Left lobe of liver (tissue), 2 donors: ENCODE measurements at places on chromosomes 1 and 21.

DNA sequence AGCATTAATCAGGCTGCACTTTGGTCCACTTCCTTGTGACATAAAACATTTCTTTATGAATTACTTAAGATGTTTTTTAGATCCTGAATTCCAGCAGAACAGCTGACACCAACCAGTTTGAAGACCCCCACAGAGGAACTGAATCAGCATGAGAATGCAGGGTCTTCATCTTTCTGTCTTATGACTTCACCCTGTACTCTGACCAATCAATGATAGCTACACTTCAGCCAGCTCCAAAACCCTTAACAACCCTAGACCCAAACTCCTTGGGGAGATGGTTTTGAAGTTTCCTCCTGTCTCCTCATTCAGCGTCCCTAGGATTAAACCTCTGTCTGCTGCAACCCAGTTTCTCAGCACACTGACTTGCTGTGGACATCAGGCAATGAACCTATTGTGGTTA lies 175.0 kb downstream of the CTH start:
- no peak for DNase-seq

- DNase-seq, result no peak
Observed at GRCh38 chr1:208475951-208476845, 232.0 kb upstream of the PLXNA2 start.

DNA sequence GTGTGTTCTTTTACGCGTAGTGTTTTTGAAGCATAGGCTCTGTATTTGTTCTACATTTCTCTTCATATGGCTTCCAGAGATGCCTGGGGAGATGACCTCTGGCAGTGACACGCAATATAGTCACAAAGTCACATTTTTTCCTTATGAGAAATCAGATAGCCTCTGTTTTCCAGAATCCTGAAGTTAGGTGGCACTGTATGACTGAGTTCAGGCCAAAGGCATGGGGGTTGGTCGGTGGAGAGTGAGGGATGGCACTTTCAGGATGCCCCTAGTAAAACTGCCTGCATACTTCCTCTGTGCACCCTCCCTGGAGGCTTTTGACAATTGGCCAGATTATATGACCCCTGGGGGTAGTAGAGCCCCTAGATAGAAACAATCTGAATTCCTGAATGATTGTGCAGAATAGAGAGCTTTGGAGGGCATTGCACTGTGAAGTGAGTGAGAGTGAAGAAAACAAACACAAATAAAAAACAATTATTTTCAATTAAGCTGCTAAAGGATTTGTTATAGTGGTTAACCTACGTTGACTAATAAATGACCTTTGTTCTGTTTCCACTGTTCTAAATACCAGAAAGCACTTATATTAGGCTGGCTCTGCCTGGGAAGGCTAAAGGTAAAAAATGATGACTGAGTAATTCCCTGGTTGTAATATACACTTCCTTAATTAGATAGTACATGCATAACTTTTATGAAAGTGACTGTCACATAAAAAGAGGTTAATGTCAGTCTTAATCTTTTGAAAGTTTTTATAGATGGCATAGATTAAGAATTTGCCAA lies 1660.8 kb downstream of the PLA2G4A start:
- no peak for DNase-seq

DNA sequence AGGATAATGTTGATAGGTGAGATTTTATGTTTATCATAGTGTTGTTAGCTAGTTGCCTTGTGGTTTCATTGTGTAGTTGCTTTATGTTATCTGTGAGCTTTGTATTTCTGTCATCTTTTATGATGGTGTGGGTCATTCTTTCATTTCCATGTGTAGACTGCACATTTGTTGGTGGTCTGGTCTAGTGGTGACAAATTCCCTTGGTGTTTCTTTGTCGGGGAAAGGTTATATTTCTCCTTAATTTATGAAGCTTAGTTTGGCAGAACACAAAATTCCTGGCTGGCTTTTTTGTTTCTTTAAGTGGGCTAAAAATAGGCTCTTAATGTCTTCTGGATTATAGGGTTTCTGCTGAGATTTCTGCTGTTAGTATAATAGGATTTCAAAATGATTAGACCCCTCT lies 347.2 kb upstream of the ADAMTS5 start:
- DNase-seq, result no peak

GRCh38 chr21:17578162-17578561 lies 34.5 kb downstream of the BTG3 start:
- no peak for DNase-seq

DNA sequence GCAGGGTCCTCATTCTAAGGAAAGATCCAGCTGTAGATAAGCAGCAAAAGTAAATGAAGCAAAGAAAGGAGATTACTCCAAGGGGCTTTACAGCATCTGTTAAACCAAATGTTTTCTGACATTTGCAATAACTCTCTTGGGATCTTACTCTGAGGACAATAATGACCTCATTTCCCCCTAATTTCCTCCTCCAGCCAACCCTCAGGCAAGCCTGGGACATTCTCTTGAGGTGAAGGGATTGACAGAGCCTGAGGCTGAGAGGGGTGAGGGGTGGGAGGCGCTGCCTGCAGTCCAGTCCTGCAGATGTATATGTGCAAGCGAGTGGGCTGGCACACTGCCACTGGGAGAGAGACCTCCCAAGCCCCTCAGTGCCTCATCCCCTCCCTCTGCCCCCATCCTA lies 40.5 kb upstream of the NEK2 start:
- no peak for DNase-seq
